ENCODE measurements at places on chromosomes 7 and 10. TPM values are rescaled to one million over a fixed set of nuclear protein-coding genes. Genes with fewer than 3 reads are reported as not detected.

- H3K27ac ChIP-seq = no peak overlapping the region
- H3K4me3 ChIP-seq = no peak overlapping the region
- H3K36me3 ChIP-seq = no peaks in the 10 kb centered on the region
- DNase-seq = no peak
- no peaks in the 10 kb centered on the region for H3K4me1 ChIP-seq
These were observed 44.2 kb upstream of the RNF148 start for GRCh38 chr7:122746948-122747347.

GRCh38 chr7:155571581-155572345 is 25.4 kb upstream of the CNPY1 start:
- DNase-seq = no peak
- H3K27me3 ChIP-seq = peaks cover 7% of the 10 kb centered on the region
- no peak overlapping the region for H3K4me3 ChIP-seq
- H3K27ac ChIP-seq = no peak overlapping the region

DNA sequence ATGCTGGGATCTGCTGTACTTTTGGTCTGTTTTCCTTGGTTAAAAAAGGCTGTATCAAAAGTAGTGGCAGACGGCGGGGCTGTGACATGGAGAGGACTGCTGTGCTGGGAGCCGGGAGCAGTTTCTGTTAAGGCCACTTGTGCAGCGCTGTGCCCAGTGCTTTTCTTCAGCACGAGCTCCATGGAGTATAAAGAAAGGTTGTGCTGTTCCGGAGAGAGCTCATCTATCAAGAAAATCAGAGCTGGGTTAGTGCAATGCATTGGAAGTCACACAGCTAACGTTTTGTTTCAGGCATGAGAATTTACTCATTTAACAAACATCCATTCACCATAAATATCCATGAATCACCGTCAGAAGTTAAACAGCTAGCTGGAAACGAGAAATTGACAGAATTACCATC is 62.0 kb downstream of the KIAA1549 start:
- no peak overlapping the region for H3K4me3 ChIP-seq
- DNase-seq = no peak
- peaks cover 2% of the 10 kb centered on the region for H3K4me1 ChIP-seq
- no peaks in the 10 kb centered on the region for H3K27me3 ChIP-seq
- no peak overlapping the region for H3K27ac ChIP-seq
- peaks cover 23% of the 10 kb centered on the region for H3K36me3 ChIP-seq

DNA sequence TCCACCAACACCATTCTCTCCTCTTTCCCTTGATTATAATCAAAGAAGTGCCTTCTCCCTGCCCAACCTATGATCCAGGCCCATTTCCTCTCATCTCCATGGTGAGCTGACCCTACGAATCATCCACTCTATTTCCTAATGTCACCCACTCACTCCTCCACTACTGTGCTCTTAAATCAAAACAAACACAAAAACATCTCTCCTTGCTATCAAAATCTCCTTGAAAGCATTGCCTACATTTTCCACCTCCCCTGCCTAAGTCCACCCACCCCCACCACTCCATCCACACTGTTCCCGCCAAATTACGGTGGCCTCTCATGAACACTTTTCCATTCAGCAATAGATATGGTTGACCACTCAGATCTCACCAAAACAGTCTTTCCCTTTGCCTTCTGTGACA is 5.3 kb downstream of the DYDC1 start:
- DNase-seq = no peak
- no peak overlapping the region for H3K27ac ChIP-seq
- no peak overlapping the region for H3K4me3 ChIP-seq
- no peaks in the 10 kb centered on the region for H3K36me3 ChIP-seq

- no peak overlapping the region for H3K27ac ChIP-seq
- no peak overlapping the region for H3K4me3 ChIP-seq
- no peaks in the 10 kb centered on the region for H3K27me3 ChIP-seq
- peaks cover 4% of the 10 kb centered on the region for H3K36me3 ChIP-seq
- DNase-seq = no peak
These were observed 84.0 kb downstream of the ORC5 start for GRCh38 chr7:104123786-104124185.

- DNase-seq = no peak
- no peak overlapping the region for H3K27ac ChIP-seq
- H3K4me1 ChIP-seq = no peaks in the 10 kb centered on the region
- no peak overlapping the region for H3K4me3 ChIP-seq
- H3K36me3 ChIP-seq = peaks cover 6% of the 10 kb centered on the region
These were observed 37.6 kb upstream of the AGBL3 start for GRCh38 chr7:134948736-134949135.

The DEPP1 gene
- total RNA-seq = 37.0 TPM

All from lung (tissue), 17 donors.